ENCODE measurements at places on chromosomes 6 and 20.

- peaks cover 6% of the 10 kb centered on the region for H3K27me3 ChIP-seq
- DNase-seq: no peak
These were observed 11.9 kb upstream of the CNR1 start for GRCh38 chr6:88177961-88178464.

- H3K4me3 ChIP-seq: no peak overlapping the region
- no peaks in the 10 kb centered on the region for H3K27me3 ChIP-seq
- H3K36me3 ChIP-seq: no peaks in the 10 kb centered on the region
- DNase-seq: no peak
These were observed 214.2 kb downstream of the CDH26 start for GRCh38 chr20:60172346-60172984.

GRCh38 chr6:157089258-157089657, 234.1 kb downstream of the TMEM242 start:
- H3K27me3 ChIP-seq: no peaks in the 10 kb centered on the region
- H3K4me1 ChIP-seq: peaks cover 13% of the 10 kb centered on the region
- DNase-seq: no peak
- no peak overlapping the region for H3K27ac ChIP-seq
- H3K4me3 ChIP-seq: no peak overlapping the region

- H3K4me3 ChIP-seq: no peak overlapping the region
- peaks cover 73% of the 10 kb centered on the region for H3K36me3 ChIP-seq
- H3K4me1 ChIP-seq: peaks cover 18% of the 10 kb centered on the region
- peak overlapping the region; percentile 70 for H3K27ac ChIP-seq
- DNase-seq: no peak
- H3K27me3 ChIP-seq: no peaks in the 10 kb centered on the region
These were observed 36.5 kb downstream of the PLCG1 start for GRCh38 chr20:41173791-41174341.

DNA sequence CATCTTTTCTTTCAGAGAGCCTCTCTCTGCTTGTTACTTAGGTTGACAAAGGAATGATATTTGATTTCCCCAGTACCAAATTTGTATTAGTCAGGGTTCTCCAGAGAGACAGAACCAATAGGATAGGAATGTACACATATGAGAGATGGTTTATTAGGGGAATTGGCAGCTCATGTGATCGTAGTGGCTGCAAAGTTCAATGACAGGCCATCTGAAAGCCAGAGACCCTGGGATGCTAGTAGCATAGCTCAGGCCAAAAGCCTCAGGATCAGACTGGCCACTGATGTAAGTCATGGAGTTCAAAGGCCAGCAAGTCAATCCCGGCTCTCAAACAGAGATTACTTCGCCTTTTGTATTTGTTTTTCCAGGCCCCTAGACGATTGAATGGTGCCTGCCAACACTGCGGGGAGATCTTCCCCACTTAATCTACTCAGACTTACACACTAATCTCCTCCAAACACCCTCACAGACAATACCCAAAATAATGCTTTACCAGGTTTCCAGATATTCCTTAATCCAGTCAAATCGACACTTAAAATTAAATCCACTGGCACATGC, 215.5 kb downstream of the ALDH8A1 start:
- peaks cover 11% of the 10 kb centered on the region for H3K27me3 ChIP-seq
- no peak overlapping the region for H3K4me3 ChIP-seq
- no peaks in the 10 kb centered on the region for H3K4me1 ChIP-seq
- DNase-seq: no peak

DNA sequence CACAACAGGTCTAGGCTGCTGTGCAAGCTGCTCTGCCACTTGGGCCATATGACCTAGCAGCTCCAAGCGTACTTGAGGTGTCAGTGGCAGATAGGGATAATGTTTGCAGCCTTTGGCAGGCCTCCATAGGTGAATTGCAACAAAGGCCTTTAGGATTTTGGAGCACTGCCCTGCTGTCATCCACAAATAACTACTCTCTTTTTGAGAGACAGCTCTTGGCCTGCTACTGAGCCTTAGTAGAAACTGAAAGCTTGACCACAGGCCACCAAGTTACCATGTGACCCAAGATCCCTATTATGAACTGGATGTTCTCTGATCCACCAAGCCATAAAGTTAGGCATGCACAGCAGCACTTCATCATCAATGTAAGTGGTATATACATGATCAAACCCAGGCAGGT, 29.9 kb downstream of the FBXO30 start:
- H3K27ac ChIP-seq: no peak overlapping the region
- no peak for DNase-seq
- H3K4me1 ChIP-seq: no peaks in the 10 kb centered on the region
- no peaks in the 10 kb centered on the region for H3K27me3 ChIP-seq

DNA sequence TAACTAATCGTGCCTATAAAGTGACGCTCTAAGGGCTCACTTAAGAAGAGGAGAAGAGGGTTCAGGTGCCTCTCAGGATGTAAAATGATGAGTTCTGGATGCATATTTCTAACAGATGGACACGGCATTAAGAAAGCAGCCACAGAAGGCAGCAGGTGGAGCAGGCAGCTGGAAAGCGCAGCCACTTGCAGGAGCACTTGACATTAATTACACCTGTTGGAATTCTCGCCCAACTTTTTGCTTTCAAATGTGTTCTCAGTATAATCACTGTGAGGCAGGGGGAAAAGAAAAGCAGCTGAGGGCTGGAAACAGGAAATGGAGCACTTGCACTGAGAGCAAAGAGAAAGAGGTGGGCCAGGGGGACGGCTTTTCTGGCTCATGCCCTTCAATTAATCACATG, 164.2 kb downstream of the NKAIN2 start:
- no peaks in the 10 kb centered on the region for H3K36me3 ChIP-seq
- DNase-seq: no peak
- no peaks in the 10 kb centered on the region for H3K4me1 ChIP-seq
- H3K27ac ChIP-seq: no peak overlapping the region
- H3K27me3 ChIP-seq: no peaks in the 10 kb centered on the region

GRCh38 chr6:124254941-124255685, 451.4 kb downstream of the NKAIN2 start:
- no peaks in the 10 kb centered on the region for H3K27me3 ChIP-seq
- no peaks in the 10 kb centered on the region for H3K36me3 ChIP-seq
- no peaks in the 10 kb centered on the region for H3K4me1 ChIP-seq
- H3K27ac ChIP-seq: no peak overlapping the region
- DNase-seq: no peak

DNA sequence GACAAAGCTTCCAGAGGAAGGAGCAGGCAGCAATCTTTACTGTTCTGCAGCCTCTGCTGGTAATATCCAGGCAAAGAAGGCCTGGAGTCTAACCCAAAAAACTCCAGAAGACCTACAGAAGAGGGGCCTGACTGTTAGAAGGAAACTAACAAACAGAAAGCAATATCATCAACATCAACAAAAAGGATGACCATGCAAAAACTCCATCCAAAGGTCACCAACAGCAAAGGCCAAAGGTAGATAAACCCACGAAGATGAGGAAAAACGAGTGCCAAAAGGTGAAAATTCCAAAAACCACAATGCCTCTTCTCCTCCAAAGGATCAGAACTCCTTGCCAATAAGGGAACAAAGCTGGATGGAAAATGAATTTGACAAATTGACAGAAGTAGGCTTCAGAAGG, 469.8 kb upstream of the FLRT3 start:
- no peak overlapping the region for H3K4me3 ChIP-seq
- no peaks in the 10 kb centered on the region for H3K4me1 ChIP-seq
- no peak for DNase-seq
- no peaks in the 10 kb centered on the region for H3K27me3 ChIP-seq
- H3K27ac ChIP-seq: no peak overlapping the region

DNA sequence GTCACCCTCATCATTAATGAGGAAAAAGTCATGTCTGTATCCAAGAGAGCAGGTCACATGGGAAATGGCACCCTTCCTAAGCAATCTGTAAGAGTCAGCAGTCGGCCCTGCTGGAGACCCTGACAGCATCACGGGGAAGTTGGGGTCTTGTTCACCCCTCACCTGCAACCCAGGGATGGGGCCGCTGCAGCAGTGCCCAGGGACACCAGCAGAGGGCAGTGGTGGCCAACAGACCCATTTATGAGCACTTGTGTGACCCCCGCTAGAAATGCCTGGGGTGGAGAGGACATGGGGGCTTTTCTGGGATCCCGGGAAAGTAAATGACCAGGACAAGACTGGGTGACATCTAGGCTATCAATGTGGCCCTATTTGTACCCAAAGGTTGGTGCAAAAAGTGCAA, 35.9 kb downstream of the ANKRD60 start:
- no peaks in the 10 kb centered on the region for H3K4me1 ChIP-seq
- peak; percentile 79 for DNase-seq
- peaks cover 4% of the 10 kb centered on the region for H3K27me3 ChIP-seq
- no peak overlapping the region for H3K4me3 ChIP-seq
- H3K27ac ChIP-seq: no peak overlapping the region

DNA sequence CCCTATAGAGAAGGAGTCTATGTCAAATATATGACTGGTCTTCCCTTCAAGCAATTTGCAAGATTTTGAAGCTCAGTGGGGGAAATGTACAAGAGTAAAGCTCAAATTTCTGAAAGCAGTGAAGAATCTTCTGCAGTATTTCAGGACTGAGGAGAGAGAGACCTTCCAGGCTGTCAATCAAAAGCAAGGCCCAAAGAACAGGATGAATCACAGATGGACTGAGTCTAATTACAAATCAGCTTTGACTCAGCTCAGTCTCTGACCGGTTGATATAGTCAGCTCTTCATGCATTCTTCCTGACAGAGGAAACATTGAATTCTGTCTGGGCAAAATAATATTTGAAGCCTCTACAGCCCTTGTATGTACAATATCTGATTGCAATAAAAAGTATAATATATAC, 7.7 kb upstream of the HTR1B start:
- peaks cover 2% of the 10 kb centered on the region for H3K36me3 ChIP-seq
- DNase-seq: no peak
- peaks cover 4% of the 10 kb centered on the region for H3K4me1 ChIP-seq
- H3K27ac ChIP-seq: no peak overlapping the region
- H3K27me3 ChIP-seq: peaks cover 10% of the 10 kb centered on the region

DNA sequence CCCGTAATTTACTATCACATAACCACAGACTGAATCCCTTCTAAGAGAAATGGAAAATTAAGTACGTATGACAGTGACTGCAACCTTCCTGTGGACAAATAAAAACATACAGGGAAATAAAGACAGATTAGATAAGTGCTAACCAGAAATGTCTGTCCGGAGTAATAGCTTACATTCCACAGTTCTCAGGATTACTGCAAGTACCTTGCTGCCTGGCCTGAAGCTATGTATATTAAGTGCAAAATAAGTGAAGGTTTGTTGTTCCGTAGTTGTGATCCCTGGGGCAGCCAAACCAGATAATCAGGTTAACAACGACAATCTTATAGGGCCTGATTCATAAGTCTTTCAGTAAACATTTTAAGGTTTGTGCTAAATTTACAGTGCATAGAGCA, 2.8 kb downstream of the NEDD9 start:
- H3K36me3 ChIP-seq: peaks cover 44% of the 10 kb centered on the region
- H3K4me3 ChIP-seq: peak overlapping the region; percentile 85
- no peak for DNase-seq
- no peak overlapping the region for H3K27ac ChIP-seq
- H3K27me3 ChIP-seq: no peaks in the 10 kb centered on the region

DNA sequence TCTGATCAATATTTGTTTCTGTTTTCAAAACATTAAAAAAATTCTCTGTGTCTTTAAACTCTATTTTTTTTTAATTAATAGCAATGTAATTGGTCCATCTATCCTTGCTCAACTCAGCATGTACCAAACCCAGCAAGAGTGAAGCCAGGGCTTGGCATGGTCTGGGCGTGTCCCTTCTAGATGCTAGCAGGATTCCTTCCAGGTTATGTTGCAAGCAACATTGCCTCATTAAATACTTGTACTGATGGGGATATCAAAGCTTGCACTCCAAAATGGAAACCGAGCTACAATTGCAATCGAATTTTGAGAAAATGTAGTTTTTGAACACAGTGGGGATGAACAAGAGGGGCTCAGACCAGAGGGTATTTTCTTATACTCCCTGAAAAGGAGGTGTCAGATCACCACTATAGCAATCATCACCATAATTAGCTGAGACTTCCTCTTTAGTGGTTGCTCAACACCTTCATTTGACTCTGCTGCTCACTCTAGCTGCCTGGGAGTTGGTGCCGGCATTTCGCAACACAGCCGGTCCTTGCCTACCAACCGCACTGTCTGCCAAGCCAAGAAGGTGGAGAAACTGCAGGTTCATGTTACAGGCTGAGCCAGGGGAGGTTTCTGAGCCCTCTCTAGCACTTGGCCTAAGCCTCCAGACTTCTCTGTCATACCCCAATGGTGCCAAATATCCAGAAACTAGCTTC, 67.8 kb upstream of the RALGAPA2 start:
- DNase-seq: no peak
- H3K4me1 ChIP-seq: no peaks in the 10 kb centered on the region
- H3K27me3 ChIP-seq: peaks cover 6% of the 10 kb centered on the region

DNA sequence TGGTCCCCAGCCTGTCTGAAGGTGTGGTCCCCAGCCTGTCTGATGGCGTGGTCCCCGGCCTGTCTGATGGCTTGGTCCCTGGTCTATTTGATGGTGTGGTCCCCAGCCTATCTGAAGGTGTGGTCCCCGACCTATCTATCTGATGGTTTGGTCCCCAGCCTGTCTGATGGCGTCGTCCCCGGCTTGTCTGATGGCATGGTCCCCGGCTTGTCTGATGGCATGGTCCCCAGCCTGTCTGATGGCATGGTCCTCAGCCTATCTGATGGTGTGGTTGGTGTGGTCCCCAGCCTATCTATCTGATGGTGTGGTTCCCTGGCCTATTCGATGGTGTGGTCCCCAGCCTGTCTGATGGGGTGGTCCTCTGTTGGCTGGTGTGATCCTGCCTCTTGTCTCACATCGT, 18.2 kb upstream of the MRGBP start:
- no peak for DNase-seq
- peaks cover 32% of the 10 kb centered on the region for H3K4me1 ChIP-seq
- no peak overlapping the region for H3K4me3 ChIP-seq
- no peaks in the 10 kb centered on the region for H3K36me3 ChIP-seq
- no peaks in the 10 kb centered on the region for H3K27me3 ChIP-seq
- peak overlapping the region; percentile 71 for H3K27ac ChIP-seq

GRCh38 chr6:100246206-100246605, 218.5 kb downstream of the SIM1 start:
- no peaks in the 10 kb centered on the region for H3K36me3 ChIP-seq
- H3K27ac ChIP-seq: no peak overlapping the region
- H3K4me1 ChIP-seq: no peaks in the 10 kb centered on the region
- DNase-seq: no peak
- no peaks in the 10 kb centered on the region for H3K27me3 ChIP-seq

- H3K36me3 ChIP-seq: no peaks in the 10 kb centered on the region
- H3K4me1 ChIP-seq: no peaks in the 10 kb centered on the region
- no peak for DNase-seq
- no peak overlapping the region for H3K4me3 ChIP-seq
- H3K27me3 ChIP-seq: peaks cover 2% of the 10 kb centered on the region
- H3K27ac ChIP-seq: no peak overlapping the region
These were observed 99.1 kb downstream of the ADGB start for GRCh38 chr6:146697921-146698320.

- H3K4me3 ChIP-seq: peak overlapping the region; percentile 63
- peak overlapping the region; percentile 82 for H3K27ac ChIP-seq
- H3K27me3 ChIP-seq: no peaks in the 10 kb centered on the region
- peaks cover 51% of the 10 kb centered on the region for H3K4me1 ChIP-seq
- peaks cover 76% of the 10 kb centered on the region for H3K36me3 ChIP-seq
These were observed 72.1 kb downstream of the NFATC2 start for GRCh38 chr20:51470499-51470820.

DNA sequence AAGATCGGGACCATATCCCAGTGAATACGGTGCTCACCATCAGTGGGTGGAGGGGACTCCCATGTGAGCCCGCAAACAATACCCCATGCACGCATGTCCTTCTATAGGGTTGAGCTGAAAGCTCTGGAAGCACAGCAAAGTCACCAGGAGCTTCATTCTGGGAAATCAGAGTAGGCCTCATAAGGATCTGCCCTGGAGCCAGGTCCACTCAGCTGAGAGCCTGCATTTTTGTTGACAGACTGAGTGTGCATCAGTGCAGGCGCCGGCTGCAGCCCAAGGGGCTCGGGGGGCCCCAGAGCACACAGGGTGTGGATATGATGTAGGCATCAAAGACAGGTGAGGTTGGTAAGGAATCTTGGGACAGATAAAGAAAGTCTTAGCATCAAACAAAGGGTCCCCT, 79.8 kb upstream of the CD93 start:
- no peak overlapping the region for H3K4me3 ChIP-seq
- peaks cover 2% of the 10 kb centered on the region for H3K4me1 ChIP-seq

All from activated CD4-positive, alpha-beta T cell treated with anti-CD3 and anti-CD28 coated beads, Interleukin-2, amount 10 ng/mL, durations not matched to agents 24 days and 14 days (primary cell).